GM13976 (cell line): ENCODE measurements at places on chromosomes 11 and 22.

DNA sequence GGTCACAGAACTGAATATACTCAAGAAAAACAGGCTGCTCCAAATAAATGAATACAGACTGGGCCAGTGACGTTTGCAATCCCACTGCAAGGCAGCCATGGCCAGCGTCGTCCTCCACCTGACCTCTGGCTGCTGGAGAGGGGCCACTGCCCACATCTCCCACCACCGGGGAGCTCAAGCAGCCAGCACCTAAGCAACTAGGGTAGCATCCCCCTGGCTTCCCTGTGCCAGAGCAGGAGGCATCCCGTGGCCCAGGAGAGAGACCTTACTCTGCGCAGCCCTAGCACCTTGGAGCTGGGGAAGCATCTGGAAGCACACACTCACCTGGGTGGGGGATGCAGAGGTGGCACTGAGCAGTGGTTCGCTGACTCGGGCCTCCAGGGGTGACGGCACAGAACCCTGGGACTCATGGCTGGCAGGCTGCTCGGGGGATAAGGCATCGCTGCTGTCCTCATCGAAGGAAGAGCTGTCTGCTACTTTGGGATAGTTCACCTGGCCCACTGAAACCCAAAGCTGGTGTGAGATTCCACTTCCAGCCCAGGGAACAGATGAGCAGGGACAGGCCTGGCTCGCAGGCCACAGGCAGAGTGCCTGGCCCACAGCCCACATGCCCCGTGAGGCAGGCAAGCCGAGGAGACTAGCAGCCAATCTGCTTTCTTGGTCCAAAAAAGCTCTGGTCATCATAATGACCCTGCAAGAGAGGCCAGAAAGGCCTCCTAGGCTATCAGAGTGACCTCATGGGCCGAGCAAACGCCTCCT lies 53.7 kb downstream of the SGSM3 start:
- no peak for DNase-seq

DNA sequence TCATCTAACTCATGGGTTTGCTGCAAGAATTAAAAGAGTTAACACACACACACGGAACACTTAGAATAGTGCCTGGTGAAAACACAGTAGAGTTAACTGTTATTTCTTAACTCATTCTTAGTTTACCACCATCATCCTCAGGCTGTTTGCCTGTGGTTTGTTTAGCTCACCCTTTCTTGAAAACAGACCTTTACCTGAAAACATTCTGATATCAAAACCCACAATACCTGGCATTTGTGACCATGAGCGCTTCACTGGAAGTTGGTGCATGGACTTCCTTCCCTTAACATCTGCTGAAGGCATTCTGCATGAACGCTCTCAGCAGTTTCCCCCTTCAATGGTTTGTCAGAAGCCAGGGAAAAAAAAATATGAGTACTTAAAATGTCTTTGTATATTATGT lies 256.0 kb downstream of the ETS1 start:
- DNase-seq, result no peak

DNA sequence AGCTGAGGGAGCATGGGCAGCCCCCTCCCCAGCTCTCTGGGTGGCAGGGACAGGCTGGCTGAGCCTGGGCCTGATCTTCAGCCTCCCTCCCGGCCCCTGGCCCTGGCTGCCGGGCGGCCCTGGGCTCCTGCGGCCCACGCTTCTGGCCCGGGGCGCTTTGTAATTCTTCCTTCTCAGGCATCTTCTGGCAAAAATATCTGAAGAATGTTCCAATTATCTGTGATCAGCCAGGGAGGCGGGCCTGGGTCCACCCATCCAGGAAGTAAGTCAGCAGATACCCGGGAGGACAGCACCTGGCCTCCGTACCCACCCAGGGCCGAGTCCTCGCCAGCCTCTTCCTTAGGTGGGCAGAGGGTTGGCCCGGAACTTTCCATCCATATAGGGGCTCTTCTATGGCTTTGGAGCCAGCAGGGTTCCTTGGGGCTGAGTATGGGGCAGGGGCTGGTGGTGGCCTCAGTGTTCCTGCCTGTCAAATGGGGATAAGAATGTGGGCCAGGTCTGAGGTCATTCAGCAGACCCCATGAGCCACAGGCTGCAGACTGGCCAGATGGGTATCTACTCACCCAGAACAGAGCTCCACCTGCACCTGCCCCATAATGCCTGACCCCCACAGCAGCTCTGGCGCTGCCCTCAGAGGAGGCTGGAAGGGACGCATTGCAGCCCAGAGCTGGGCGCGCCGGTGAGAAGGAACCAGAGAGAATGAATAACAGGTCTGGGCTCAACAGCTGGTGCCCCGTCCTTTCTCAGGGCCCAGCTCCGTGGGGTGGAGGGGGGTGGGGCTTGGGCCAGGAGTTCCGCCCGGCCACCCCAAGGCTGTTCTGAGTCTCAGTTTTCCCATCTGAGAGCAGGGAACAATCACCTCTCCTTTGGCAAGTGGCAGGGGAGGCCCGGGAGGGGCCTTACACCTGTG lies 16.2 kb downstream of the WNT7B start:
- DNase-seq, result no peak

GRCh38 chr11:79397252-79397651 lies 43.6 kb downstream of the TENM4 start:
- no peak for DNase-seq

DNA sequence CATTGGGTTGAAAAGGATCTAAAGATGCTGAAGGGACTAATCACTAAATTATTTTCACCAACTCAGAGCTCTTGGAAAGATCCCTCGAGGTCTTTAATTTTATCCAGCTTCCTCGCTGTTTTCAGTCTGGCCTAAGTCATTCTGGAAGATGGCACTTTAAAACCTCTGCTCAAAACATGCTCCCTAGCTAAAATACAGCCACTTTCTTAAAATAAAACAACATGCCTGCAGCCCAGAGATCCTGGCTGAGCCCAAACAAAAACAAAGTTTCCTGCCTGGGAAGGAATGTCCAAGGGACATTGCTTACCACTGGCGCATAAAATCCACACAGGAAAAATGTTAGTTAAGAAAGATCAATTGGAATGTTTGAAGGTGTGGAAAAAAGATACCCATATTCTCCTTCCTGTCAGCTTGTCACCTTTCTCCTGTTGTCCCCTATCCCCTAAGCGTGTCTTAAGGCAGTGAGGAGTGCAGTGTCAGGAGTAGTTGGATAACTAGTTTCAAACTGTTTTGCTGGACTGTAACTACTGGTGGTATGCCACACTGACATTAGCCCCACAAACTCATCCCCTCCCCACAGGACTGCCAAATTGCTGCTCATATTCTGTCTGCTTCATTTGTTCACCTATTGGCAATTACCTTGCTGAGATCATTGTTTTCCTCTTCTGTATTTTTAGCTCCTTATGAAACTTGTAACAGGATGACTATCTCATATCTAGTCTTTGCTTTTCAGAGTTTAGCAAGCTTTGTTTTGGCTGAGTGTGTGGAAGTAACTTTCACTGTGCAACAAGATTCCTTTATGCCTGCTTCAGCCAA lies 108.3 kb upstream of the SESN3 start:
- peak; percentile 55 for DNase-seq

DNA sequence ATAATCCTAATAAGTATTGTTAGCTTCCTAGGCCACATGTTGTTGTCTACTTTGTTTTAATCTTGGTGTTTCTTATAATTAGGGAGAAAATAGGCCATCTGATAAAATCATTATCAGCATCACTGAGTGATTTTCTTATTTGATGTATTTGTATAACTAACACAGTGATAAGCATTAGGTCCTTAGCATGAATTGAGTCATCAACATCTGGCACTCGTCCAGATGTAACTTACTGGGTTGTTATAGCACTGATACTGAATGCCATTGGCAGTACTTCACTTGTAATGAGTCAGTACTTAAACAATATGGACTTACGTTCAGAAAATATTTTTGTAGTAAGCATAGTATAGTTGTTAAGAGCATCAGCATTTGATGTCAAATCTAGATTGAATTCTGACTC lies 16.2 kb downstream of the API5 start:
- DNase-seq, result no peak

DNA sequence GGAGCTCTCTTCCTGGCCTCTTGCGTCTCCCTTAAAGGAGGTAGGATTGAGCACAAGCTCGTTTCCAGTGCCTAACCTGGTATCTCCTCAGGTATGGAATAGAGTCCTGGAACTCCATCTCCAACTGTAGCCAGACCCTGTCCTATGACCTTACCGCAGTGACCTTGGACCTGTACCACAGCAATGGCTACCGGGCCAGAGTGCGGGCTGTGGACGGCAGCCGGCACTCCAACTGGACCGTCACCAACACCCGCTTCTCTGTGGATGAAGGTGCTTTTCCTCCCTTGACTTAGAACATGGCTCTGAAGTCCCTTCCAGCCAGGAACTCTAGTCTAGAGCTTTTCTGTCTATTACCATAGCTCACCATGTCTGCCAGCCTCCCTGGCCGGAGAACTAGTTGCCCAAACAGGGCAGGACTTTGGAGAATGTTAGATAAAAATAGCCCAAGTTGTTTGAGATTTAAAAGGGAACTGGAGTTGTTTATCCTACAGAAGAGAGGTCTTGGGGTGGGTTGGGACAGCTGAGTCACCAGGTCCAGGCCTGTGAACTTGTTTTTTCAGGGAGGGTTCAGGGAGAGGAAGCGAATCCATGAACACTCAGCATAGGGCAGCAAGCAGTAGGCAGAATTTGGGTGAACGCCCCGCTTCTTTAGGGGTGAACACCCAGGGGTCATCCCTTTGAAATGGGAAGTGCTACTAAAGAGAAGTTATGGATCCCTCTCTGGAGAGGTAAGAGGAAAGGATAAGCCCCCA lies 3.3 kb downstream of the IL10RA start:
- no peak for DNase-seq

DNA sequence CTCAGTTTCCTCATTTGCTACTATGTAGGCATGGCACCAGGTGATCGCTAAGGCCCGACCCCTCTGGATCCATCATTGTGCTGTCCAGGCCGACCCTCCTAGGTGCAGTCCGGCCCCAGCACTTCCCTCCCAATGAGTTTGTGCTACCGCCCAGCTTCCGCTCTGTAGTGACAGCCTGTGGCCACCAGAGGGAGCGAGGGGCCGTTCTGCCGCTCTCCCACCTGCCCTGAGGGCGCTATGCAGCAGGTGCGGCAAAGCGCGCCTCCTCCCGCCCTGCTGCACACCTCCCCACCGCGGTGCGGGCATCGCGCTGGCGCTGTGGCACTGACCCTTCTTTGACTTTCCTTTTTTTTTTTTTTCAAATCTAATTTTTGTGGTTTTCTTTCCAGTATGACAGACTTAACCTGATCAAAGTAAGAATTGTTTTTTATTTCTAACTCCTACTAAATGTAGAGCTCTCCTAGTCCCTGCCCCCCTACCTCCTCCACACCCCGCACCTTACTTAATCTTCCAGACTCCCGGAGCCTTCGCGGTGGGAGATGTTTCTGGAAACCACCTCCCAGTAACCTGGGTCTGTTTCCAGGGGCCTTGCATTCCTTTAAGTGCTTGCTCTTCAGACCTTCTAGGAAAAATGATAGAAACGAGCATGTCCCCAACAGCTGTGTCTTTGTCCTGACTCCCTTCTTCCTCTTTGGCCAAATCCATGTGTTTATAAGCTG lies 73.7 kb downstream of the SCN3B start:
- peak; percentile 91 for DNase-seq

DNA sequence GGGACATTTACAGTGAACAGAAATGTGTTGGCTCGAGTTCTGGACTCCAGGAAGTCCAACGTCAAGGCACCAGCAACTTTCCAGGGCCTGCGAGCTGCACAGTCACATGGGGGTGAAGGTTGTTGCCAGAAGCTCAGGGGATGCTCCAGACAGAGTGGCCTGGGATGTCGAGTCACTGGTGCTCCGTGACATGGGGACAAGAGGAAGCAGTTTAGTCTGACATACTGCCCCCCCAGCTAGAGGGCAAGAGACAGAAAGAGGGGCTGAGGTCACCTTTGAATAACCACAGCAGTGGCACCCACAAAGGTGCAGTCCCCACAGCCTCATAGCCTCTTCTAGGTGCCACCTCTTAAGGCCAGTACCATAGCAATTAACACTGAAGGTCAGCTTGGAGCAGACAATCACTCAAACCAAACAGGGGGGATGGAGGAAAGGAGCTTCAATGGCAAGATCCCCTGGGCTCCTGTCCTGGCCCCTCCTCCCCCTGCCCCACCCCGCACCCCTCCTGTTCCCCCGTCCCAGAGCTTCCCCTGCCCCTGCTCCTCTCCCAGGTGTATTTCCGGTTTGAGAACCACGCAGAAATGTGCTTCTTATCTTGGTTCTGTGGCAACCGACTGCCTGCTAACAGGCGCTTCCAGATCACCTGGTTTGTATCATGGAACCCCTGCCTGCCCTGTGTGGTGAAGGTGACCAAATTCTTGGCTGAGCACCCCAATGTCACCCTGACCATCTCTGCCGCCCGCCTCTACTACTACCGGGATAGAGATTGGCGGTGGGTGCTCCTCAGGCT lies 3.8 kb downstream of the APOBEC3D start:
- no peak for DNase-seq

GRCh38 chr11:118277312-118277711 lies 13.2 kb upstream of the MPZL2 start:
- DNase-seq, result no peak

- no peak for DNase-seq
Observed at GRCh38 chr11:86486261-86487030, 111.8 kb downstream of the CCDC81 start.

- DNase-seq, result no peak
Observed at GRCh38 chr11:48011798-48012391, 31.5 kb downstream of the PTPRJ start.

GRCh38 chr22:25094579-25094978 lies 105.1 kb upstream of the CRYBB3 start:
- no peak for DNase-seq

DNA sequence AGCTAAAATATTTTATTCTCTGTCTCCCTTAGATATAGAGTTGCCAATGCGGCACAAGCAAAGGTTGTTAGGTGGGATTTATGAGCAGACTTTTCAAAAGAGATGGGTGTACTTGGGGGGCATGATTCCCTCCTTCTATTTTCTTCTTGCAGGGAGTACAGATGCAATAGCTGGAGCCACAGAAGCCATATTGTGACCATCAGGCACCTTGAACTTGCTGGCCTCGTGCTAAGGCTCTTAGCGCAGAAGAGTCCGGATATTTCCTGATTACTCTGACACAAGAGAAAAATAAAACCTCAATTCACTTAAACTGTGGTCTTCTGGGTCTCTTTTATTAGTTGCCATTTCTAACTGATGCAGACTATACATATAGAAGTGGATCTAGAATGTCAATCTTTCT lies 547.4 kb downstream of the MIAT start:
- no peak for DNase-seq

GRCh38 chr11:108804511-108804910 lies 139.6 kb downstream of the DDX10 start:
- DNase-seq, result no peak

GRCh38 chr11:6693342-6694228 lies 10.4 kb upstream of the MRPL17 start:
- no peak for DNase-seq

- no peak for DNase-seq
Observed at GRCh38 chr11:112352907-112353306, 92.2 kb upstream of the PLET1 start.
